WERI-Rb-1 (cell line): ENCODE measurements at places on chromosomes 6 and 20.

DNA sequence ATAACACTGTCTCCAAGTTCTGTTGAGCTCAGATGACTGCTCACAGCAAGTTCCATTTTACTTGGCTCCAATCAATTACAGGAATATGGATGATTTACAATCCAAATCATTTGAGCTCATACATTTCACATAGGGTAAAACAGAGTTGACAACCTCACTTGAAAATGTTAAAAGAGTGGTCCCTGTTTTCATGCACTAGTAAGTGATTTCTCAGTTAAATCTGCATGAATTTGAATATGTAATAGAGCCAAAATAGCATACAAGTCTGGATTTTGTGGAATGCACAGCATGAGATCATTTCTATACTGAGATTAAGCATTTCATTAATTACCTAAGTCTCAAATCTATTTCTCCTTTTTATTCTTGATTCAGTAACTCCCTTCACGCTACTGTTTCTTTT, 217.6 kb downstream of the SIM1 start:
- DNase-seq: no peak

DNA sequence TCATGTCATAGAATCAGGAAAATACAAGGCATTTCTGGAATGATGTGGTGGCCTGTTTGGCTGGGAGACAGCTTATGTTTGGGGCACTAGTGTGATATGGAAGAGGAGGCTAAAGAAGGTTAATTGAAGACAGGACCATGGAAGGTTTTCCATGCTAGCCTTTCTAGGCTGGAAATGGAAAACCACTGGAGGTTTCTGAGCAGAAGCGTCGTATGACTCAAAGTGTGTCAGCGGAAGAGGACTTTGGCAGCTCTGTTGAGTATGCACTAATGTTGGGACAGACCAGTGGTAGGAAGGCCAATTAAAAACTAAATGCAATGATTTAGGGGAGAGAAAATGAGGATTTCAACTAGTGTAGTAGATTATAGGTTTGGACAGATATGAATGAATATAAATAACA, 413.1 kb downstream of the PLCB1 start:
- no peak for DNase-seq

- DNase-seq: no peak
These were observed 7.2 kb upstream of the SERPINB1 start for GRCh38 chr6:2848851-2849250.

DNA sequence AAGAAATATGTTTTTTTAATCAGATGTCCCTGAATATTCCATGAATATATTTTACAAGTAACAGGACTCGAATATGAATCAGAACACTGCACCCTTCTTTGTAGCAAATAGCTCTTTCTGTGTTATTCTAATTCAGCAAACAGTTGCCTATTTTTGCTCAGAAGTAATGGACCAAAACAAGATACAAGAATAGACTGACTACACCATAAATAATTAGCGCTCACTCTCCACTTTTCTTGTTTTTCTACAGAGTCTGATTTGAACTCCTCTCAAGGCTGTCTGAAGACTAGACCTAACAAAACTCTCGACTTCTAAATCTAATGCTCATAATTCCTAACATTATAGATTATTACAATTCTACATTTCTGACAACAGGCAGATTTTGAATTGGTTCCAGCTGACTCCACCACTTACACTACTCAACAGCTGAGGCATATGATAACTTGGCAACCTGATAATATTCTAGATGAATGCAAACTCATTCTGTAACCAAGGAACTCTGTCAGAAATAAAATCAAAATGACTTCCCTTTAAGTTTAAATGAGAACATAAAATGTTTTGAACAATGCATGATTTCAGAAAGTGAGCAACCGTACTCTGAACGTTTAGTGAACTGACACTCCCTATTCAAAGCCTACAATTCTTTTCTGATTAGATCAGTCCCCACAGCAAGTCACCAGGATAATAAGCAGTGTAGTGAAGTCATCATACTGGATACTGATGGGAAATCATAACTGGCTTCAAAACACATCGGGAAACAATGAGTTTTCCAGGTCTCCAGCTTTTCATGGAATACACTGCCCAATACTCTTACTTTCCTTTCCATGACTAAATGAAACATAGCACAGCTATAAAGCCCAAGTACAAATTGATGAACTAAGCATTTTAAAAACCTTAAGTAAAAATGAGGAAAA, 114.2 kb upstream of the BEND6 start:
- no peak for DNase-seq

DNA sequence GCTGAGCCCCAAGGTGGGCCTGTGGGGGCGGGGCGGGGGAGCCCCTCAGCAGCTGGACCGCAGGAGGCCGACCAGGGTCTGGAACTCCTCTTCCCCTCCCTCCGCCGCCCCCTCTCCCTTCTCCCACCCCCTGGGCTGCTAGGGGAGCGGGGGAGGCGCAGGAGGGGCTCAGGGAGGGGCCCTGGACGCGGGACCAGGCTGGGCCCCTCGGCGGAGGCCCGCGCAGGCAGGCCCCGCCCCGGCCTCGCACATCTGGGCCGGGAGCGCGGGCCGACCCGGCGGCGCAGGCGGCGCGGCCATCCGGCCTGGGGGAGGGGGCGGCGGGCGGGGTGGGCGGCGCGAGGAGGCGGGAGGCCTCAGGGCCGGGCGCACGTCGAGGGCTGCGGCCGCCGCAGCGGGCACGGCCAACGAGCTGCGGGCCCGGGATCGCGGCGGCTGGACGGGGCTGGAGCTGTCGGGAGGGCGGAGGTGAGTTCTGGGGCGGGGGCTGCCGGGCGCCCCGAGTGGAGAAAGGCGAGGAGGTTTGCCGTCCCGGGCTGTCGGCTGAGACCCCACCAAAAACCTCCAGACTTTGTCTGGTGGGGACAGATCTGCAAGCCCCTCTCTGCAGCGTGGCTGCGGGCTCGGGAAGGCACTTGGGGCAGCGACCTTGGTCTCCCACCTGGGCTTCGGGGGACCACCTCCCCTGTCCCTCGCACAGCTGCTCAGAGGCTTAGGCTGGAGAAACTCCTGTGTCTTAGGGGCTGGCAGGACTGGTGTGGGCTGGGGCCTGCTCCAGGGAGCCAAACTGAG, at the start of gene HSPA12B:
Gene HSPA12B (plus strand): TSS at position 359 of the 792 bp plus-strand sequence. CDS start 5,990 bp downstream, outside the sequence.
- DNase-seq: no peak

DNA sequence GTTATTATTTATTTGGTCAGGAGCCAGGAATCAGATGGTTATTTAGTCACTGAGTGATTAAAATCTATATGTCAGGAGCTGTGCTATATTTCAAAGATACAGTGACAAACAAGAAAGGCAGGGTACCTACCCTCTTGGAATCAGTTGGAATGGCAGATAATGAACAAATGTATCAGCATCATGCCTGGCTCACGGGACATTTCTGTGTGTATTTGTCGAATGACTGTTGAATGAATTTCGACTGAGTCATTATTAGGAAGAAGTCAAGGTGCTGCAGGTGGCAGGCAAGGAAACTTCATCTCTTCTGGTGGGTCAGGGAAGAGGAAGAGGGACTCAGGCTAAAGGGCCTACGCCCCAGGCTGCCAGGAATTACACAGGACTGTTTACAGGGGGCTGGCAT, 13.6 kb downstream of the PKIG start:
- DNase-seq: no peak

DNA sequence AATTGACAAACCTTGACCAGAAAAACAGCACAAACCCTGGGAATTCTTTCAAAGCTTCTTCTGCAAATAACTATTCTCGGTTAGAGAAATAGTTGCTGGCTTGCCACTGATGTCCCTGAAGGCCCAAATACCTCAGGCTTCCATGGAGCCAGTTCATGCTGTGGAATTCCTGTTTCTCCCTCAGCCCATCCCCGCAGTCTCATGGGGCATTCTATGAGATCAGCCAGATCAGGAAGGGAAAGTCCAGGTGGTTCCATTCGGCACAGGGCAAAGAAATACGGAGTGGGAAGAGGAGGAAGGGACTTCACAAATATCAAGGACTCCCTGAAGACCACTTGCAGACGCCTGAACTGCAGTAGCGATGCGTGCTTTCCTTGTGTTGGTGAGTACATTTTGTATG, 63.3 kb downstream of the MYLK4 start:
- DNase-seq: no peak

GRCh38 chr6:122953766-122954165, 42.3 kb upstream of the CLVS2 start:
- no peak for DNase-seq

GRCh38 chr6:136408204-136408603, 118.6 kb upstream of the BCLAF1 start:
- no peak for DNase-seq

DNA sequence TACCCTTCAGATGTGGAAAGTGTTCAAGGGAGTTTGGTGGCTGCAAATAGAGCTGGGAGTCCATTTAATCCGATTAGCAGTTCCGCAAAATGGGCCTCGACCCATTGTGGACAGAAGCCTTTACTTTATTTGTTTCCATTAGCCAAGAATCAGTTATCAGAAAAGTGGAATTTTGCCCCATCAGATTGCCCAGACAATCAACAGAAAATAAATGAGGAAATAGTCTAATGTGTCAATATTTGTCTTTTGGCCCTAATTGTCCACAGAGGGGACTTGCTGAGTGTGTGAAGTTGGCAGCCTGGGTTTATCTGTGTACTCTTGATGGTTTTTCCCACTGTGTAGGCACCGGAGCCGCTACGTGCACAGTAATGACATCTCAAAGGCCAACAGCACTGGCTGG, 134.3 kb downstream of the LINC00237 start:
- DNase-seq: no peak

- DNase-seq: no peak
These were observed 68.3 kb upstream of the KIF16B start for GRCh38 chr20:16641511-16642023.

DNA sequence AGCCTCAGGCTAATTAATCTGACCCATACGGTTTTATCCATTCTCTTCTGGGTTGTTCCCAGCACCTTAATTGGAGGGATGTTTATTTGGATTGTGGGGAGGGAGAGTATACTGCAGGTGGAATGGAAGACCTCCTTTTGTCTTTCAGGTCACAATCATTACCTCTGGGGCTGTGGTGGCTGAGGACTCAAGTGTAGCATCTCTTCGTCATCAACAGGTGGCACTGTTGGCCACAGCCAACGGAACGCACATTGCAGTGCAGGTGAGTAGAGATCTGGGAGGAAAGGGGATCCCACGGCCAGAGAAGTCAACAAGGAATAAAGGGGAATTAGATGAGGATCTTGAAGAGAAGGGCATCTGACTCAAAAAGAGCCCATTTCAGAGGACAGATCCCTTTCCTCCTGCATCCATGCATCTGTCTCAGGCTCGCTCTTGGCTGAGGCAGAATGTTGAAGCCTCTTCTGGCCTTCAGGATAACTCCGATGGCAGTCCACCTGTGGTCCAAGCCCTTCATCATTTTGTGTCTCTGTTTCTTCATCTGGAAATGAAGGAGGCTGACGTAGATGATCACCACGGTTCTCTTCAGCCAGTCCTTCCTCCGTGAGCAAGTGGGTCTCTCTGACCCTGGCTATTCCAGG, 3.2 kb upstream of the DEF6 start:
- peak; percentile 68 for DNase-seq
